ENCODE measurements at places on chromosomes 12 and 14. TPM values are rescaled to one million over a fixed set of nuclear protein-coding genes. Genes with fewer than 3 reads are reported as not detected.

The CRACR2A gene
- 29.6 TPM for polyA plus RNA-seq

The TEX22 gene
- polyA plus RNA-seq: not detected

The RBM23 gene
- 40.8 TPM for polyA plus RNA-seq

The SMAGP gene
- polyA plus RNA-seq: 81.1 TPM

The MANSC4 gene
- polyA plus RNA-seq: not detected

The OTOGL gene
- 0.07 TPM for polyA plus RNA-seq

The ANKRD52 gene
- 4.2 TPM for polyA plus RNA-seq

The NANOG gene
- not detected for polyA plus RNA-seq

The PARPBP gene
- 7.9 TPM for polyA plus RNA-seq

The ATN1 gene
- 78.8 TPM for polyA plus RNA-seq

The SERPINA1 gene
- polyA plus RNA-seq: 103 TPM

The KRT6C gene
- polyA plus RNA-seq: not detected

The SLC6A15 gene
- not detected for polyA plus RNA-seq

The CCNB1IP1 gene
- 31.2 TPM for polyA plus RNA-seq

The ACRBP gene
- 2.3 TPM for polyA plus RNA-seq

The ADSS1 gene
- polyA plus RNA-seq: 4.1 TPM

The MAPK1IP1L gene
- polyA plus RNA-seq: 40.5 TPM

The CFAP54 gene
- 0.07 TPM for polyA plus RNA-seq

The CLEC9A gene
- polyA plus RNA-seq: not detected

The FOXN4 gene
- polyA plus RNA-seq: not detected

The OR4E2 gene
- not detected for polyA plus RNA-seq

The PTPRR gene
- 38.6 TPM for polyA plus RNA-seq

The SMCO2 gene
- 0.15 TPM for polyA plus RNA-seq

The GPRC5A gene
- 75.5 TPM for polyA plus RNA-seq

The MYO1A gene
- 112 TPM for polyA plus RNA-seq

The OR6C2 gene
- polyA plus RNA-seq: not detected

The DCAF4 gene
- 14.3 TPM for polyA plus RNA-seq

The AQP6 gene
- polyA plus RNA-seq: 0.12 TPM

The DIO3 gene
- 2.4 TPM for polyA plus RNA-seq

The MYF5 gene
- polyA plus RNA-seq: not detected

The ASPG gene
- 8.1 TPM for polyA plus RNA-seq

The FGF23 gene
- polyA plus RNA-seq: not detected

The ARHGAP9 gene
- 4.9 TPM for polyA plus RNA-seq

The KRT85 gene
- polyA plus RNA-seq: not detected

The CELA1 gene
- not detected for polyA plus RNA-seq

The PPFIA2 gene
- polyA plus RNA-seq: not detected

The P2RX7 gene
- 1.4 TPM for polyA plus RNA-seq

The ANKRD33 gene
- not detected for polyA plus RNA-seq

The SYT1 gene
- not detected for polyA plus RNA-seq

The KIF26A gene
- 0.60 TPM for polyA plus RNA-seq

The INHBC gene
- polyA plus RNA-seq: not detected

The AQP2 gene
- polyA plus RNA-seq: not detected

The SLCO1B3 gene
- not detected for polyA plus RNA-seq

All from sigmoid colon (tissue), 7 donors.